Activated T-helper 17 cell treated with anti-CD3 and anti-CD28 coated beads, Interleukin-2, amount 50 U/mL, for 72 hours (primary cell): ENCODE measurements at places on chromosomes 5 and 9.

DNA sequence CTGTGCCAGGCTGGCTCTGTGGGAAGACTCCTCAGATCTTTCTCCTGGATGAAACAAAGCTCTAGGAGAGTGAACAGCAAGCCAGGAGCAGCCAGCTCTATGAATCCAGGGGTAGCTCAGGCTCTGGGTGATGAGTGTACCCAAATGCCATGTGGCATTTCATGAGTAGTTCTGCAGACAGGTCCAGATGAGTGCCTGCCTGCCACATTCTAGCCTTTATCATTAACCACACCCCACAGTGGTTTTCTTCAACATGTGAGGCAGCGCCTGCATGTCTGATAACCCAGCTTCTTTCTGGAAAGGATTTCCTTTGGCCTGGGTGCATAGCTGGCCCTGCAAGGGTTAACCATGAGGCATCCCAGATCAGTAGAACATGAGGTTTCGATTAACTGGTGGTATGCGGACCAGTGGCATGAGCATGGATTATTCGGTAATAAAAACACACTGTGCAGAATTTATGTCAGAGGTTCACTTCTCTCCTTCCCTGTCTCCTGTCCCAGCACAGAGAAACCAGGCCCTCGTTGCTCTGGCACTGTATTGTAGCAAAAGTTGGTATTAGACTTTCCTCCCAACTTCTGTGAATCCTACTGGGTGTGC is 381.9 kb upstream of the ZNF462 start:
- no peak for ATAC-seq

DNA sequence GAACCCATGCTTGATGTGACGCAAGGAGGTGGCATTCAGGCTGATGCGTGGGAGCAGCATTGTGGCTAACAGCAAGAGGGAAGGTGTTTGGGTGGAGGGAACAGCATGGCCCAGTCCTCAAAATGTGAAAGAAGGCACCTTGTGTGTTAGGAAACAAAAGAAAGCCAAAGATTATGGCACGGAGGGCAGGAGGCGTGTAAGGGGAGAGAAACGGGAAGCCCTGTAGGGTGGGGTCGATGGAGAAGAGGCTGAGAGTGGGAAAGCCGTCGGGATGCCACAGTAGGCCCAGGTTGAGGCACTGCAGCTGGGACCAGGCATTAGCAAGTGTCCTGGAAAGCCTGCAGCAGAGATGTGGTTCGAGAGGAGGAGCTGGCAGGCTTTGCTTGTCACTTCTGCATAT is 241.1 kb downstream of the GADD45G start:
- ATAC-seq = no peak

DNA sequence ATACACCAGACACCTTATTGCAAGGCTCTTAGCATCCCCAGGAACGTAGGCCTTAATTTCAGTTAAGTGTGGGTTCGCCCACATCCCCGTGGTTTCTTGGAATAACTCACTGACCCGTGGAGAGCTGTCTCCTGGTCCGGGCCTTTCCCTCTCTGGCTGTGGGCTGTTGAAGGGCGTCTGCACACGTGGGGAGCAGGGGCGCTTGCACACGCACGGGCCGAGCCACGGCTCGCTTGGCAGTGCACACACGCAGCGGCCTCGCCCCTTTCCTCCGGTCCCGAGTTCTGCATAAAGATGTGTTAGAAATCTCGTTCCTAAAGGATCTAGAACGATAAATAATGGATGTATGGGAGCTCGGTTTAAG is 141.9 kb downstream of the PBX3 start:
- peak; percentile 32 for ATAC-seq

DNA sequence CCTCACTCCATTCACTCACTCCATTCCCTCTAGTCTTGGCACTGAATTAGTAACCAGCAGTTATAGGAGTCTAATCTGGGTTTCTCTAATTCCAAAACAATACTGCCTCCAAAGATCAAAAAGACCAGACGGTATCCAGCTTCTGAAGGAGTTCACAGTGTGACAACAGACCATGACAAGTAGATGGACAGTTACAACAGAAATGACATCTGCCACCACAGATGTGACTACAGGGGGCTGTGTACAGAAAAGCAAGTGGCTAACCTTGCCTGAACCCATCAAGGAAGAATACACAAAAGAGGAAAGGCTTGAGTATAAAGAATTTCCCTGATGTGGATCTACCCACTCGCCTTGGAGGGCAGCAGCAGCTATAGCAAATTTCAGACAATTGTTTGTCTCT is 112.4 kb downstream of the ACTL7B start:
- ATAC-seq = no peak

GRCh38 chr5:96199713-96200183 is 233.3 kb downstream of the PCSK1 start:
- ATAC-seq = no peak

GRCh38 chr9:124511891-124512805 is 4.9 kb upstream of the NR5A1 start:
- no peak for ATAC-seq

DNA sequence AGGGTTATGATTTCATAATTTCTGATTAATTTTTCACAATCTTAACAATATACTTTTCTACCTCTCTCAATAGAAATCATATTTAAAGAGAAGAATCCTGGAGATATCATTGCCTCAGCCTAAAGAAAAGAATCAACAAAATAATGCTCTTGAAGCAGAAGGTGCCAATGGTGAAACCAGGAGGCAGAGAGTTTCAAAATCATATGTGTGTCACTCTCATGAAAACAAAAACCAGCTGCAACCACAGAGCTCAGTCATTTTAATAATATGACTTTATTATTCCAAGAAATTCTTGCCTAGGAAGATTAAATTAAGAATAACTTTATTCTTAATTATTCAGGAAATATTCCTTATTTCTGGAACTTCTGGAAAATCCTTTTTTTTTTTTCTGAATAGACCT is 266.8 kb upstream of the ACTBL2 start:
- ATAC-seq = no peak

DNA sequence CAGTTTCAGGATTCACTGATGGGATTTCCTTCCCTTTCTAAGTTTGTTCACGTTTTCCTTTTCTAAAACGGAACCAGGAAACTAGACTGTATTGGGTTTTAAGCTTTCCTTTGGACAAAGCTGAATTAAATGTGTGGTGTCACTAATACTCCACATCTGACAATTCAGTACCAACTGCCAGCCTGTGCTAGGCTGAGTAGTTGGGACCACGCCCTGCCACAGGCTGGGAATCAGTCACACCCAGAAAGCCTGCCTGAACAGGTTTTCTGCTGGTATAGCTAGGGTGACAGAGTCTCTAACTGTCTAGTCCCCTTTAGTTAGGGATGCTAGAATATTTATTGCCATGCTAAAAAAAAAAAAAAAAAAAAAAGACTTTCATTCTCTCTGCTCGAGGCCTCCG is 15.6 kb downstream of the SPACA9 start:
- no peak for ATAC-seq

DNA sequence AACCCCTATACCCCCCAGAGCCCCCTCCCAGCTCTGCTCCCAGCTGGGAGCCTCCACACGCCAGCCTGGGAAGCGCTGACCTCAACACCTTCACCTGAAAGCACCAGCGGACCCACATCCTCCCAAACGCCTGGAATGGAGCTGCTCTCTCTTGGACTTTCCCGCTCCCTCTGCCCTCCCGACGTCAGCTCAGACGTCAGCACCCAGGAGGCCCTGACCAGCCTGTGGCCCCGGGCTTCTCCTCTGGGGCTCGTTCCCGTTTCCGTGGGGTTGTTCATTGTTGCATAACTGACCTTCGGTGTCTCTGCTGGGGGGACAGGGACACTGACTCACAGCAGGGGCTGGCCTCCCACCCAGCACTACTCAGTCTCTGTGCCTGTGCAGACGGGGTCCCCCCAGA is 35.0 kb upstream of the SLC6A3 start:
- no peak for ATAC-seq

DNA sequence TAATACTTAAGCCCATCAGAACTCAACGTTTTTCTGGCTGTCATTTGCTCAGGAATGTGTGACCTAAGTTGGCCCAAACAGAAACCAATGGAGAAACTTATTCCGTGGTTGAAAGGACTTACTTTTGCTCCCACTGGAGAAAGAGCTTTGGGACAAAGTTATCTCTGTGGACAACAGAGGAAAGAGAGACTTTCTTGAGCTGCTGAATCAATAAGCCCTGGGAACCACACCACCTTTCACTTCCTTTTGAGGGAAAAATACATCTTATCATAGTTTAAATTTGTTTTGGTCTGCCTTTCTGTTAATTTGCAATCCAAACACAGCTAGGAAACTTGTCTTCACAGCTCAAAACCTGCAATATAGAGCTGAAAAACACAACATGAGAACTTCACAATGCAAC is 62.8 kb upstream of the VCAN start:
- ATAC-seq = no peak

DNA sequence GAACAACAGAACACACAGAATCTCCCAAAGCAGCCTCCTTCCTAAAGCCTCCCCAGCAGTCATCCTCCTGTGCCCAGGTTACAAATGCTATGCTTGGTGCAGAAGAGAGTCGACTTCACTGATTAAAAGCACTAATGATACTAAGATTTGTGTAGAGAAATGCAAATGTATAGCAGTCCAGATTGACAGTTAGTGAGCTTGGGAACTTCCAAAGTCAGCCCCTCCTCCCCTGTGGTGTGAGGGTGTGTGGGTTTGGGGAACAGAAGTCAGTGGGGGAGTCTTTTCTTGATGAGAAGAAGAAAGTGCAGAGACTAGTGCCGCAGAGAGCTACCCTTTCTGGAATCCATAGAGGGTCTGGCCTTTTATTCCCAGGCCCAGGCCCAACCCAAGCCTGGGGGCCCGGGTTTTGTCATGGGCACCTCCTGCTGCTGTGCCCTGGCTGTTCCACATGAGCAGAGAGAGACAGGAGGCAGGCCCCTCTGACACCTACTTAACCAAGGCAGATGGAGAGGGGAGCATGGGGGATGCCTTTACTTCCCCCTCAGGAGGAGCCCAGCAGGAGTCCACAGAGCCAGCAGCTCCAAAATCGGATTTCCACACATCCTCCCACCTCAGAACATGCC is 173.3 kb downstream of the DENND1A start:
- no peak for ATAC-seq

DNA sequence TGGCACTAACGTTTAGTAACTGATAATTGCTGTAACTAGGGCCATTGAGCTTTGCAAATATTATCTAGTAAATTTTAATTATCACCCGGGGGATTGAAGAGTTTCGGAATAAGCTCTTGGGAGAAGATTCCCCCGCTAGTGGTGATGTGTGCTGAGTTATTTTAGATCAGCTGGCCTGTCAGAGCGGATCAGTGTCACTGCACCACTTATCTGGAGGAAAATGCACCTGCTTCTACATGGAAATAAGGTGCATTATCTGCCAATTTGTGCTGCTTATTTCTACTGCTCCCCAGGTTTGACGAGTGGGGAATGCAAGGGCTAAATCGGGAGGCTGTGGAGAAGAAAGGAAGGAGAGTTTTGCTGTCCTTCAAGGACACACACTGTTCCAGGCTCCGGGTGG is 518.6 kb downstream of the TLE4 start:
- no peak for ATAC-seq

GRCh38 chr9:32875242-32875641 is 91.9 kb downstream of the TMEM215 start:
- ATAC-seq = no peak

GRCh38 chr5:66896171-66896570 is 300.0 kb downstream of the MAST4 start:
- peak; percentile 90 for ATAC-seq

GRCh38 chr9:93265972-93266371 is 82.0 kb downstream of the WNK2 start:
- ATAC-seq = no peak

GRCh38 chr9:6149315-6149714 is 66.3 kb upstream of the IL33 start:
- no peak for ATAC-seq

- no peak for ATAC-seq
Measured at GRCh38 chr5:35822511-35822910, 34.2 kb upstream of the IL7R start.

GRCh38 chr5:5318426-5319190 is 103.9 kb upstream of the ICE1 start:
- ATAC-seq = no peak

GRCh38 chr5:181207214-181207959 is 2.4 kb upstream of the TRIM7 start:
- peak; percentile 65 for ATAC-seq

DNA sequence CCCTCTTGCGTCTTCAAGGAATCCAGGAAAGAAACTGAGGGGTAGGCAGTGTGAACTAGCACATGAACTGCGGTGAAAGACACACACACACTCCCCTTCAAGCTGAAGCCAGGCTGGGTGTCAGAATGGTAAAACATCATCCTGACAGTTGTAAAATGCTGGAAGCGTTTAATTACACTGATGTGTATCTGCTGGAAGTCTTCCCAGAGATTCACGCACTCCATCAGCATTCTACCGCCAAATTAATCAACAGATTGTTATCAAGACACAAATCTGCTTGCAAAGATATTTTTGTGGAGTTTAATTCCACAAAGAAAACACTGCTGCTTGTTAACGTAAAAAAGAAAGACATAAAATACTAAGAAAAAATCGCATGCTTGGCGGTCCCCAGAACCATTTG is 241.0 kb upstream of the NFIL3 start:
- no peak for ATAC-seq

GRCh38 chr9:76912636-76913275 is 6.8 kb upstream of the PRUNE2 start:
- no peak for ATAC-seq

DNA sequence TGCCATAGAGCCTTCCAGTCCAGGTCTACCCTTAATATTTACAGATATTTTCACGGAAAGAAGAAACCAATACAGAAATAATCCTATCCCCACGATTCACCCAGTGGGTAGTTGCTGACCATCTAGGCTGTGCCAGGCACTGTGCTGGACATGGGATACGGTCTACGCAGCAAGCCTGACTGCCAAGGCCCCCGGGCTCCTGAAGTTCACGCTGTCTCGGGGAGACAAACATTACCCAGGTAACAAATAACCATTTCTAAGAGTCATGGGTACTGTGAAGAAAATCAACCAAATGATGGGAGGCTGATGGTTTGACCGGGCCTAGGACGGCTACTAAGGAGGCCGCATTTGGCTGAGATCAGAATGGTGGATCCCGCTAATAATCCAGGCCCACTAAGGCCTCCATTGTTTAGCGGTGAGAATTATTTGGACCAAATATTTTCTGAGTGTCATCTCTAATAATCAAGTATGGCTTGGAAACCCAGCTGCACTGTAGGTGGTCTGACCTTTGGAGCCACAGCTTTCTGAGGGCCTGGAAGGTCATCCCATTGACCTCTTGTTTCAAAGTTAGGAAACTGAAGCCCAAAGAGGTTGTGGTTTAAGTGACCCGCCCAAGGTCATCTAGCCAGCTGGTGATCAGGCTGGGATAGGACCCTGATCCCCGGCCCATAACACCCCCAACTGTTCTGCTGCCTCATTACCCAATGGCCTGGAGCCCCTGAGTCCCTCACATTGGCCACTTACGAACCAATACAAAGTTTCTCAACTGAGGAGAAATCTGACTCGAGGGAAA is 82.4 kb downstream of the AK8 start:
- no peak for ATAC-seq

GRCh38 chr5:14351086-14351661 is 208.0 kb downstream of the TRIO start:
- no peak for ATAC-seq
